ENCODE measurements at places on chromosomes 3 and 15. TPM values are rescaled to one million over a fixed set of nuclear protein-coding genes. Genes with fewer than 3 reads are reported as not detected.

DNA sequence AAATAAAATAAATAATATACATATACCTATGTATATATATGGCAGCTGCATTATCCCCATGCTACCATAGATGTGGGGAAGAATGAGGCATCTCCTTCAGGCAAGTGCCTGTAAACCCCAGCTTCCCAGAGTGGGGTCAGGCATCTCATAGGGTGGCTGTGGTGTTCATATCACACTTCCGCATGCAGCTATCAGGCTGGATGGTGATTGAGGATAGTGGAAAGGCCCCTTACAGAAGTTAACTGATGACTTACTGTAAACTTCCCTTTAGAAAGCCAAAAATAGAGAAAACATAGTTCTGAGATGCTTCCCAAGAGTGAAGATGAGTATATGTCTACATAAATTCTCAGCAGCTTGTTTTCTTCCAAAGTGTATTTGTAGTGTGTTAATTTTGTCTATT, 3.5 kb upstream of the PP2D1 start:
- DNase-seq: no peak

The TUSC7 gene
- total RNA-seq: not detected

DNA sequence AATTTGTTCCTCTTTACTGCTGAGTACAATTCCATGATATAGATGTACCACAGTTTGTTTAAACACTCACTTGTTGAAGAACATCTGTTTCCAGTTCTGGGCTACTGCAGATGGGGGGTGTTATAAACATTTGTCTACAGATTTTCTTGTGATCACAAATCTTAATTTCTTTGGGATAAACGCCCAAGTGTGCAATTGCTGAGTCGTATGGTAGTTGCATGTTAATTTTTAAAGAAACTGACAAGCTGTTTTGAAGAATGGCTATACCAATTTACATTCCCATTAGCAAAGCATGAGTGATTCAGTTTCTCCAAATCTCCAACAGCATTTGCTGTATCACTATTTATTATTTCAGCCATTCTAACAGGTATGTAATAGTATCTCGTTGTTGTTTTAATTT, 242.0 kb upstream of the MRPL3 start:
- no peak for DNase-seq

DNA sequence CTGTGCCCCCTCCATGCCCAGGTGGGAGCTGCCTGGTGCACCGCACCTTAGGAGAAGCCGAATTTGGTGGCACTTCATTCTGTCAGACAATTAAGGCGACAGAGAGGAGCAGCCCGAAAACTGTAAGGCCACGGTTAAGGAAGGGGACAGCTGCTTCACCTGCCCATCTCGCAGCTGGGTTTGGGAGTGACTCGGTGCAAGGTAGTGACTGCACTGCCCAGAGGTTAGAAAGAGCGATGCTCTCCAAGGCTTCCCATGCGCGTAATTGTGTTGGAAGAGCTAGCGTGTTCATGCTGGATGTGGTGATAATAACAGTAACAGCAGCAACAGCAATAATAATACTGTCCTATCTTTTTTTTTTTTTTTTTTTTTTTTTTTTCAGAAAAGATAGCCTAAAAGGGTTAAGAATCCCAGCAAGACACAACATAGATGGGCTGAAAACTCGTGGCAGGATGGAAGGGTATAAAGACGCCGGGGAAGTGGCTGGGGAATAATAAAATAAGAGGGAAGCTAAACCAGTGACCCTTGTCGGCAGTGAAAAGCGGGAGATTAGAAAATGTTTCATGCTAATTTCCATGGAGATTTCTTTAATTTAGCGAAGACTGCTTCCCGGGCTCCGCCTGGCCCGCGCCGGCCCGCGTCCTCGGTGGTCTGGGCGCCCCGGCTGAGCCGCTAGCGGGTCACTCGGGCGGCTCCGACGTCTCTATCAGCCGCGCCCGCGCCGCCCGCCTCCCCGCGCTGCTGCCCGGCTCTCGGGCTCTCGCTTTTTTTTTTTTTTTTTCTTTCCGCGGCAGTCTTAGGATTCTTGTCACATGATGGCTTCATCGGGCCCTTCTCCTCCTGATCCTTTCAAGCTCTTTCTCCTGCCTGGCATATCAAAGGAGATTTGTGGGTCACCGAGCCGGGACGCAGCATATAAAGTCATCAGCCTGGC, 617.1 kb downstream of the NR2F2 start:
- DNase-seq: peak; percentile 5

The TMCO5A gene
- total RNA-seq: not detected

- DNase-seq: no peak
These were observed 35.7 kb downstream of the SRP14 start for GRCh38 chr15:40003116-40003916.

DNA sequence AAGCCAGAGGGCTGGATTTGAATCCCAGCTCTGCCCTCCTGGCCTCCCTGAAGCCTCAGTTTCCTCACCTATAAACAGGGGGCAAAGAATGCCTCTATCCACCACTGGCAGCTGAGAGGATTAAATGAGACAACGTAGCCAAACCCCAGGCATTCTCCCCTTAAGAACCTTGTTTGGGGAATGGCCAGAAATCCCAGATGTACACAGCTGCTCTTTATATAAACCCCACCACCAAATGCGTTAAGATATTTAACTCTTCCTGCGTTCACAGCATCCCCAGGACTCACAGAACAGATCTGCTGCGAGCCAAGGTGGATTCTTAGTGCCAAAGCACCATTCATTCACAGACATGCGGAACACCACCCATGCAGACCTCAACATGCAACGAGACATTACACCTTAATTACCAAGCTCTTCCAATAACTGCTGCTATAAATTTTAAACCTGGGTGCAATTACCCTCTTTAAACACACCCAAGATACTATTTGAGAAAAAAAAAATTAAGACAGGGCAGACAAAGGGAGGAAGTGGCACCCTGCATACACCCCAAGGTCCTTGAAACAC, 5.2 kb downstream of the TLE3 start:
- no peak for DNase-seq

The CAMK1 gene
- total RNA-seq: 38.7 TPM

DNA sequence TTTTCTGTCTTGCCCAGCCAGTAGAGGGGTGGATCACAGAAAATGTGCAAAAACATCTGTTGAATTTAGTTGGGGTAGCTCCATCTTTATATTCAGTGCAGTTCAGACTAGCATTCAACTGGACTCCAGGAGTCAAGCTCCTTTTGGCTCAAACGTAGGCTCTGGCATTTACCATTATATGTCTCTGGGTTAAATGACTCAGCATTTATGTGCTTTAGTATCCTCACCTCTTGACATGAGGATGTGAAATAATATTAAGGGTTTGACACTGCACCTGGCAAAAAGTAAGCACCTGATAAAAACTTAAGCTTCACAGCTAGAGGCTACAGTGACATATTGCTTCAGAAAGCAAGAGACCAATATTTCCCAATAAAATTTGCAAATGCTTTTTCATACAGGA, 14.8 kb downstream of the PRC1 start:
- DNase-seq: no peak

DNA sequence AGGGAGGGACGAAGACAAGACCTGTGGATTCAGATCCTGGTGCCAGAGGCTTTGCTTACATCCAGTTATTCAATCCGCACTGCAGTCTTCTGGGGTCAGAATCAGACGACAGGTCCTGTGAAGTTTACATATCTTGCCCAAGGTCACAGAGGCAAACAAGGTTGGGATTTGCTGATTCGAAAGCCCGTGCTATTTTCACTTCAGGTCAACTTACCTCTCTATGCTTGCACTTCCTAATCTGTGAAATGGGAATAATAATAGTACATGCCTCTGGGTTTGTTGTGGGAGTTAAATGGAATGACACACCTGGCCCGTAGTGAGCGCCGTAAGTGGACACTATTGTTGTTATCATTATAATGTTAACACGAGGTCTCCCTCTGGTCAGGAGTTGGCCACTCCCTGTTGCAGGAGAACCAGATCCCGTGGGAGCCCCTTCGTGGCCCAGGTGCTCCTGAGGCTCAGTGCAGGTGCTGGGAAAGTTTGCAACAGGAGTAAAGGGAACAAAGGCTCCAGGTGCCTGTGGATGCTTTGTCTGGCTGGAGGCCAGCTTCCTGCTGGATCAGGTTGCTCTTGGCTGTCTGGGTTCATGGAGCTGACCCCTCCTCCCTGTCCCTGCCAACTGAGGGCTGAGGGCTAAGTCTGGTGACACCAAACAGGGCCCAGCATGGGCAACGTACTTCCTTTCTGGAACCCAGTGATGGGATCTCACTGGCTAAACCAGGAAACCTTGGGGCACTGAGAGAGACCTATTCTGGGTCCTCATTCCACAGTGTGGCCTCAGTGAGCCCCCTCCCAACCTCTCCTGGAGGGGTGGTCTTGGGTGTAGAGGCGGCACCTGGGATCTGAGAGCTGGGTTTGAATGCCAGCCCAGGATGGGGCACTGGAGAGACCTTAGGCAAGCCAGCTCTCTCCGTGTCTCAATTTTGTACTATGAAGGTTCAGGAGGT, 40.1 kb upstream of the SEMA4B start:
- DNase-seq: peak; percentile 70

The ITGB5 gene
- total RNA-seq: 304 TPM

GRCh38 chr3:55796533-55796932, 309.4 kb upstream of the WNT5A start:
- DNase-seq: no peak

The OSBPL10 gene
- total RNA-seq: 17.0 TPM

DNA sequence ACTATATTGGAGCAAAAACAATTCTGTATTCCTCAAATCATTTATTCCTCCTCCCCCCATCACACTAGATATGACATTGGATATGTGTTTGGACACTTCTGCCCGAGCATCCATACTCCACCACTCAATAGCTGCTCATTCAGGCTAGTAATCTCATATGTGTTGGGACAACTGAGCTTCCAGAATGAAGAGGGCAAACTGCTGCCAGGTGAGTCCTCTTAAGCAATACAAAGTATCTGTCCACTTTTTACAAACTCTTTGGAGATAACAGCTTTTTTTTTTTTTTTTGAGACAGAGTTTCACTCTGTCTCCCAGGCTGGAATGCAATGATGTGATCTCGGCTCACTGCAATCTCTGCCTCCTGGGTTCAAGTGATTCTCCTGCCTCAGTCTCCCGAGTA, 5.4 kb upstream of the TNFSF10 start:
- DNase-seq: no peak

The ZNF80 gene
- total RNA-seq: not detected

The AGBL1 gene
- total RNA-seq: not detected

GRCh38 chr3:35635926-35636683, 3.2 kb upstream of the ARPP21 start:
- DNase-seq: no peak

- no peak for DNase-seq
These were observed 37.8 kb downstream of the DLG1 start for GRCh38 chr3:197260491-197261163.

DNA sequence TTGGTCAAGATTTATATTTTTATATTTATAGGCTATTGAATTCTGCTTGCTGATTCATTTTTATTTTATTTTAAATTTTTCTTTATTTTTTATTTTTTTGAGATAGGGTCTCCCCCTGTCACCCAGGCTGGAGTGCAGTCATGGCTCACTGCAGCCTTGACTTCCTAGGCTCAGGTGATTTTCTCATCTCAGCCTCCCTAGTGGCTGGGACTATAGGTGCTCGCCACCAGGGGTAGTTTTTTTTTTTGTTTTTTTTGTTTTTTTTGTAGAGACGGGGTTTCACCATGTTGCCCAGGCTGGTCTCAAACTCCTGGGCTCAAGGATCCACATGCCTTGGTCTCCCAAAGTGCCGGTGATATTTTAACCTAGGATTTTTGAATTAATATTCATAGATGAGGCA, 31.2 kb downstream of the NR2E3 start:
- no peak for DNase-seq

The ZCWPW2 gene
- 0.87 TPM for total RNA-seq

- no peak for DNase-seq
These were observed 871.0 kb upstream of the CFAP20DC start for GRCh38 chr3:59920822-59921221.

- peak; percentile 51 for DNase-seq
These were observed 123.8 kb downstream of the B3GALNT1 start for GRCh38 chr3:160981217-160981938.

The PIGZ gene
- 3.1 TPM for total RNA-seq

DNA sequence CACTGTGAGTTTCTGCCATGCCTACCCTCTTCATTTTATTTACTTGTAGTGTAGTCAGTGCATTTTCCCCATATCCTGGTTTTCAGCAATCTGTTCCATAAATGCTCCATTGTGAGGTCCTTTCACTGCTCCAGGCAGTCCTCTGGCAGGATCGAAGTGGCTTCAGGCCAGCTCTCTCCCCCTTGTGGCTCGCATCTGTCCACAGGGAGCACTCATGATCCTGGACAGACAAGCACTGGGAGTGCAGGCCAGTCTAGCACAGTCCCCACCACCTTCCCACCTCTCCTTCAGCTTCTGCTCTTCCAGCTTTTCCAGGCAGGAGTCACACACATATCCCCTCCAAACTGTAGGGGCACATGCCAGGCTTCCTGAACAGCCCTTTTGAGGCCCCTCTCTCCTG, 173.6 kb downstream of the PPM1L start:
- DNase-seq: no peak

GRCh38 chr3:127044996-127045395, 62.1 kb downstream of the PLXNA1 start:
- no peak for DNase-seq

DNA sequence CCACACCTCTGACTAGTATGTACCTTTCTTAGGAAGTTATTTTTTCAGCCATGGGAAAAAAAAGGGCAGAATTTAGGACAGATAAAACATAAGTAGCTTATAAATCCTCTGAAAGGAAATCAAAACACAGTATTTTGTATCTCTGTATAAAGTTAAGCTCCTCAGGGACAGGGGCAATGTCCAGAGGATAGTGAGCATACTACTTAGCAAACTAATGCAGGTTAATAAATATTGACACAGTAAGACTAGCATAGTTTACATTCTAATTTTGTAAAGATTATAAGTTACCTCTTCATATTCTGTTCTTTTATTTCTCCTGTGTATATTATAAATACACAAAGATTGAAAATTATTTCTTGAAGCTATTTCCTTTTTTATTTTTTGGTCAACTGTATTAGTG, 2.1 kb downstream of the UBE3A start:
- DNase-seq: no peak

The CAPN7 gene
- total RNA-seq: 46.8 TPM

The COL6A5 gene
- under 0.01 TPM for total RNA-seq

GRCh38 chr15:63348392-63348791, 33.3 kb downstream of the CA12 start:
- peak; percentile 88 for DNase-seq

DNA sequence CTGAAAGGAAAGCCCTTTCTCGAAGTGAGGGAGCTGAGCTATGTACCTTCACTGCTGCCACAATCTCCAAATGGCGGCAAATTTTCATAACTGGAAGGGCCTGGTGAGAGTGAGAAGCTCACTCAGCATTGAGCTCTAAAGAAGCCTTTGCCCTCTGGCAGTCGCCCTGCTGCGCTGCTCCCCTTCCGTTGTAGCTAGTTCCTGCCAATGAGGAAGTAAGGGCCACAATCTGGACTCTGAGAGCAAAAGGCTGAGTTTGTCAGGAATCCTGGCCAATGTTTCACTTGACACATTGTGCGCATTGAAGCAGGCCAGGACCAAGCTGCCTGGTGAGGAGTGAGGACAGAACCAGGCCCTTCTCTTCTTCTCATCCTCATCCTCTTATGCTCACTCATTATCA, 579.5 kb downstream of the PDCD6IP start:
- no peak for DNase-seq

The ANO10 gene
- total RNA-seq: 51.6 TPM

The NANOGP8 gene
- total RNA-seq: not detected
